Posterior vena cava (tissue), 2 donors: ENCODE measurements at places on chromosomes 6 and 20.
A peak's percentile ranks its signal among the peaks of the same experiment; 100 is the strongest.

DNA sequence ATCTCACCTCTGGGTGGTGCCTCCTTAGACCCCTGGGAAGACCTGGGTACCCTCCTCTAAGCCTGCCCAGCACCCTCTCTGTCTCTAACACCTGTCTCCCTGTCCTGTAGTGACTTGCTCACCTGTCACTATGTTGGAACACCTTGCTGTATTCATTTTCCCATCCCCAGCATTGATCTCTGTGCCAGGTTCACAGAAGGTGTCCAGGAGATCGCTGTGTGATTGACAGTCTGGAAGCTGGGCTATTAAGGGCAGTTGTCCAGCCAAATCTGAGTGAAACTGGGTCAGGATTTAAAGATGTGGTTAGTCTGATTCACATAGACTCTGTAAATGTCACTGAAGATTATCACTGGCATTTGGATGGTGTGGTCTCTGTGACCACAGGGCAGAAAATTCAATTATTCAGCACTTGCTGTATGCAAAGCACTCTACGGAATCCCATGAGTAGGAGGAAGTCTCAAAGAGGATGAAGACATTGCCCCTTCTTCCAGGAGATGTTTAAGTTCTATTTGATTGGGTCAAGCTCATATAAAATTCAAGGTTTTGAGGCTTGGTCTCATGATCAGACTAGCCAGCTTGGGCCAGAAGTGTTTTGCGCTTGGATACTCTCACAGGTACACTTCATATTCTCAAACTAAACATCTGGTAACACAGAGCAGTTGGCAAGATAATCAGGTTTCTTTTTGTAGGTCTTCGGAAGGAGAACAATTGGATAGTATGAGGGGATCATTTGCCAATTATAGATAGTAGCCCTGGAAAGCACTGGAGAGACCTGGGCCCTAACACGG is 57.8 kb upstream of the TAGAP start:
- DNase-seq = no peak

DNA sequence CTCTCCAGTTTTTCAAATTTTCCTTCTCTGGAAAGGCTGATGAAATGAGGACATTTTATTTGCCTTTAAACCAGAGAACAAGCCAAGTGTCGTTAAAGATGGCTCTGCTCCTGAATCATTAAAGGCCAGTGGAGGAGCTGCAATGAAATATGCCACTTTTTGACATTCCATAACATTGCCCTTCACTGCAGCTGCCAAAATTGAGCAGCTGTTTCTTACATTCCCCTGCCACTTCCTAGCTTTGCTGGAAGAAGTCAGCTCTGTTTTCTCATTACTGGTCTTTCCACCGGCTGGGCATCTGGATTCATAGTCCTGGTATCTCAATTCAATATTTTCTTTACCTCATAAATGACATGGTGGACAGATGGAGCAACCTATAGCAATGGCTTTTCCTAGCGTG is 45.5 kb upstream of the NRN1 start:
- no peak for DNase-seq

GRCh38 chr20:51752343-51752951 is 15.7 kb downstream of the ATP9A start:
- DNase-seq = no peak

DNA sequence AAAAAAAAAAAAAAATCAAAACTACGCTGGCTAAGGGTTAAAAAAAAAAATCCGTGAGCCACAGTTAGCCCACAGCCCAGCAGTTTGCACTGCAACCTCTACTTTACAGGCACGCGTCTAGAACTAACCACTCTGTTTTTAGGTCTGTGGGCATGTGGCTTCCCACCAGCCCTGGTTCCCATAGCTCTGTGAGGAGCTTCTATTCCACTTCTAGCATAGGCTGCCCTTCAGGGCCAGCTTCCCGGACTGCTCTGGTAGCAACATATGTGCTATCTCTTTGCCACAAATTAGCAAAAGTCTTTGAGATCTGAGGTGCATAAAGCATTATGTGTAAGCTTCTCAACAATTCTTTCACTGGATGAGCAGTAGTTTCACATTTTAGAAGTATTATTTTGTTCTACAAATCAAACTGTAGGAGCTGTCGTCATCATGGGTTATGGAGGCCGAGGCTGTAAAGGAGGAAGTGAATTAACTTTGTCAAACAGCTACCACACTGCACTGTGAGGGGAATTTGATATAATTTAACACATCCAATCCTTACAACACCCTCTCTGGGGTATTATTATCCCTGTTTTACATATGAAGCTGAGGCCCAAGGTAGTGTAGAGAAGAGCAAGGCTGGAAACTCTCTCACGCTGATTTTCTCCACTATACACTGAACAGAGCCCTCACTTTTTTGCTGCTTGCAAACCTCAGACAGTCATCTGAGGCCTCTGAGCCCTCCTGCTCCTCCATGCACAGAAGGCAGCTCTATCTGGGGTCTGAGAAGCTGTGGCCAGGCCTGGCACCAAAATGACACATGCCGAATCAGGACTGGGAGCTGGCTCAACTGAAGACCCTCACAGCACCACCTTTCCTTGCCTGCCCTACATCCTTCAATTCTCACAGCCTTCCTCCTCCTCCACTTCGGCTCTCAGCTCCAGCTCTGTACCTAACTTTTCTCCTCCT is 35.4 kb downstream of the MAN1A1 start:
- DNase-seq = no peak

DNA sequence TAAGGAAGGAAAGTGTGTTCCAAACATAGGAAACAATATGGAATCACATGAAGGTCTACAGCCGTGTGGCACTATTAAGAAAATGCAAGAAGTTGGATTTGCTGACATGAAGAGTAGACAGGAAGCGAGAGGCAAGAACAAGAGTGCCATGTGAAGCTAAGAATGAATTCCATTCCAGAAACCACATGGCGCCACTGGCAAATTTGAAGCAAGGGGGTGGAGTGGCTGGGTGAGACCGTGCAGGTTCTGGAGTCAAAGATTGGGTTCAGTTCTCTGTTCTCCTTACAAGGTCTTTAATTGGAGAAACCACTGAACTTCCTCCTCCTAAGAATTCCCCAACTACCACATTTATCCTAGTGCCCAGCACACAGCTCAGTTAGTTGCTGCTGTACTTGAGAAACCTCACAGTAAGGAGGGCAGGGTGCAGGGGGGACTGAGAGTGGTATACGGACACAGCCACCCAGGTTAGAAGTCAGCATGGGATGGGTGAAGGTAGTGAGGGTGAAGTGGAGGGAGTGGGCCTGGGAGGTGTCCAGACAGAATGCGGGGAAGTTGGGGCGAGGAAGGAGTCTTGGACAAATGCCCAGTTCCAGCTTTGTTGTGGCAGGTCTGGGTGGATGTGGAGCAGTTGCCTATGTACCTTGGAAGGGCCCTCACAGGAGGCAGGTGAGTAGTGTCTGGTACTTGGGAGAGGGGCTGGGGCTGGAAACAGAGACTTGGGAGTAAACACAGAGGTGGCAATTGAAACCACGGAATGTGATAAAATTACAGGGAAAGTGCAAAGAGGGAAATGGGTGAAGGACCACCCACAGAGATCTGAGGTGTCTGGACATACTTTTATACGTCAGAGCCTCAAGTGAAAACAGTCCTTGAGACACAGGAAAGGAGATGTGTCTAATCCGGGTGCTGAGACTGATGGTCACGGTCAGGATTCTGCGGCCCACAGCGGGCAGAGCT is 14.3 kb downstream of the LYRM4 start:
- DNase-seq = no peak

- DNase-seq = no peak
Observed at GRCh38 chr6:17460862-17461261, 67.5 kb downstream of the CAP2 start.

- DNase-seq = no peak
Observed at GRCh38 chr6:78629154-78629721, 238.1 kb upstream of the IRAK1BP1 start.

GRCh38 chr6:47264775-47265184 is 44.9 kb downstream of the TNFRSF21 start:
- DNase-seq = no peak

DNA sequence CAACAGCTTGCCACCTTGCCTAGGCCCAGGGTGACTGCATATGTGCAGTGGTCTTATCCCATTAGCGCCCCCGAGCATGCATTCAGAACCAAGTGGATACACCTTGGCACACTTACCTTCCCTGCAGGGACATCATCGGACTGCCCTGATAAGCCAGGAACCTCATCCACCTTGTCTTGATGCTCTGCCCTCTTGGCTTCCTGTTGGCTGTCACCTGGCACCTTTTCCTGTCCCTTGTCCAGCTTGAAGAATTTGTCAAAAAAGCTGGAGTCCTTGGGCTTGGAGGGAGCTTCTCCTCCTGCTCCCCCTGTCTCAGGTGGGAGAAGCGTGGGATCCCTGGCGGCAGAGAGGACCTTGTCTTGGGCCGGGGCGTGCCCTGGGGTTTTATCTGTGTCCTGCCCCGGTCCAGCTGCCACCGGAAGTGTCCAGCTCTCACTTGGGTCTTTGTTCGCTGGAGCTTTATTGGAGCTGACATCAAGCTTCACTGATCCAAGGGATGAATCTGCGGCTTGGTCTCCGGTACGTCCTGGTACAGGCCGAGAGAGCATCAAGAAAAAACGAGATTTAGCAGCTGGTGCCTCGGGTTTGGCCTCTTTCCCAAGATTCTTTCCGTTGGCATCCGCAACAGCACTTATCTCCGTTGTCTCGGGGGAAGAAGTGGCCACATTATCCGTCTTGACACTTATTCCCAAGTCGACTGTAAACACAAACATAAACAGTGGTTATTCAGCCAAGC is 42.0 kb downstream of the BCAS1 start:
- DNase-seq = no peak

- DNase-seq = no peak
Observed at GRCh38 chr6:88493717-88494116, 327.6 kb upstream of the CNR1 start.

DNA sequence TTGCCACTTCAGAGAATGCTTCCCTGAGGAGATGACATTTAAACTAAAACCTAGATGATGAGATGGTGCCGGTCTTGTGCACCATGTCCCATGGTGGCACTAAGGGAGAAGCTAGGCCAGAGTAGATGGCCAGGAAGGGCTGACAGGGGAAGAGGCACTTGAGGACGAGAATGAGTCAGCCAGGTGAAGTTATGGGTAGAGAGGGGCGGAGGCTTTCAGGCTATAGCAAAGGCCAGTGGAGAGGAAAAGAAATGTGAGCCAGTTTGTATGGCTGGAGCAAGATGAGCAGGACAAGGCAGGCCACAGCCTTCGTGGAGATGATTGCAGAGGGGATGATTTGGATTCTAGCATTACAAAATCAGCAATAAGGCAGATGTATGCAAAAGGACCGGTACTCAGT is 44.7 kb upstream of the ADGRF4 start:
- DNase-seq = no peak

- no peak for DNase-seq
Observed at GRCh38 chr6:46598215-46598614, 54.4 kb downstream of the CYP39A1 start.

DNA sequence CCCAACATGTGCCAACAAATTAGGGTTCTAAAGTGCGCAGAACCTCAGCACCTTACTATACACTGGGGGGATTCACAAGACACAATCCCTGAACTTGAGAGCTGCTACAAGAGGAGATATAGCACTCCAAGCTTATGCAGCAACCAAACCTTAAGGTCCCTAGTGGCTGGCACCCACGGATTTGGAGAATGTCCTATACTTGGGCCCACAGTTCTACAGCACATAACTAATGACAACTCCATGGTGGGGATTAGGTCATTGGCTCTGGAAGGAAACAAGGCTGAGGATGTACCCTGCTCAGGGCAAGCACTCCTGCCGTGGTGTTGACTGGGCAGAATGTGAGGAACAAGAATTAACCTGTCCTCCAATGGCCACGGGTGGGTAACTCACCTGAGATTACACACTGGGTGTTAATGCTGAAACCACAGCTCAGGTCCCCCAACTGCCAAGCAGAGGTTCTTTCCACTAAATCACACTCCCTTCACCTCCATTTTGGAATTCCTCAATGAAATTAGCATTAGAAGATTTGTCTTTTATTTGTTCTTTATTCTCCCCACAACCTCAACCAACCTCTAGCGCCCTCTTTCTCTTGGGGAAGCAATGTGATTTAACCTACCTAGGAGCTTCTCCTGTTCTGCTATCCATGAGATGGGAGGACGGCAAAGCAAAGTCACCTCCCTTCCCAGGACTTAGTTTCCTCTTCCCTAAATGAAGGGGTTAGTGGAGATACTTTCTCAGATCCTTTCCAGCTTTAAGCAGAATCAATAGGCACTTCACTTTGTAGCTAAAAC is 32.0 kb downstream of the TRERF1 start:
- DNase-seq = no peak

DNA sequence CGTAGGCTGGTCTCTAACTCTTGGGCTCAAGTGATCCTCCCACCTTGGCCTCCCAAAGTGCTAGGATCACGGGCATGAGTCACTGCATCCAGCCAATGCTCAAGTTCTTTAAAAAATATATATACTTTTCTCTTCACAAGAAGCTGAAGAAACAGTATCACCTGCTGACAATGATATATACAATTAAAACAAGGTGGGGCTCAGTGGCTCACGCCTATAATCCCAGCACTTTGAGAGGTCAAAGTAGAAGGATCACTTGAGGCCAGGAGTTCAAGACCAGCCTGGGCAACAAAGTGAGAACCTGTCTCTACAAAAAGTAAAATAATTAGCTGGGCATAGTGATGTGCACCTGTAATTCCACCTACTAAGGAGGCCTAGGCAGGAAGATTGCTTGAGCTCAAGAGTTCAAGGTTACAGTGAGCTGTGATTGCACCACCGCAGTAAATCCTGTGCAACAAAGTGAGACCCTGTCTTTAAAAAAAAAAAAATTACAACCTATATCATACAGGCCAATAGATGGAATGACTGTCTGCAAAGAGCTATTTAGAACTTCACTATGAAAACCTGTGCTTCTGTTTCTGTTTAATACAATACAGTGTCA is 36.4 kb downstream of the MBOAT1 start:
- no peak for DNase-seq

GRCh38 chr6:26553264-26553634 is 15.1 kb downstream of the HMGN4 start:
- peak; percentile 89 for DNase-seq

GRCh38 chr6:168182366-168182765 is 103.4 kb upstream of the FRMD1 start:
- DNase-seq = no peak

DNA sequence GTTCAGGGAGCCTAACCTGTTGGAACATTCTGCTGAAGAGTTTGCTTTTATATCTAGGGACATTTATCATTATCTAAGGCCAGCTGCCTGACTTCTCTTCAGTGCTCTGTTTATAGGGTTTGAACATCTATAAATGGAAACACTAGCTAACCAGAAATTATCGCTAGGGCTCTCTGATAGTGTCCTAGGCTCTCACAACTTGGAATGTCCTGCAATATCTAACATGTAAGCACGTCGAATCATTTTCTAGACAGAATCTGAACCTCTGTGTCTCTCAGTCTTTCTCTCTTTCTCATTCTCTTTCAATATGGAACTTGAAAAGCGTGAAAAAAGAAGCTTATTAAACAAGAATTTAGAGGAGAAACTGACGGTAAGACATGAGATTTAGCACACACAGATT is 92.5 kb upstream of the MLIP start:
- DNase-seq = no peak

DNA sequence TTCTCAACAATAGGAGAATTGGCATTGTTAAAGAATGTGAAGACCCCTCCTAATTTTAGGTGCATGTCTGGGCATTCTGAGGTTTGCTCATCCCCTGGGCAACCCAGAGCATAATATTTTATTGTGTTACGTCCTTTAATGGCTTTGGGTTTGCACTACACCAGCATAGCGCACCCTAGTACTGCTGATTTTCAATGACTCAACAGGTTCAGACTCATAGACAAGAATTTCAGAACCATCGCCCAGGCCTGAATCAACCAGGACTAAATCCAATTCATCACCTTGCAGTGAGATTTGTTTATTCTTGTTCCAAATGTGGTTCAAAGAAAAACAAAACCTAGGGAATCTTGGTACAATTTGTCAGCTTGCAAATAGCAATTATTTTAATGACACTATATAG is 137.8 kb upstream of the PHACTR1 start:
- no peak for DNase-seq
